Caki2 (cell line): ENCODE measurements at places on chromosomes 13 and 19.
A peak's percentile ranks its signal among the peaks of the same experiment; 100 is the strongest.

GRCh38 chr13:37495046-37495445 is 103.5 kb downstream of the POSTN start:
- peak; percentile 53 for DNase-seq

GRCh38 chr19:8451885-8452284 is 7.1 kb downstream of the HNRNPM start:
- DNase-seq = peak; percentile 39

DNA sequence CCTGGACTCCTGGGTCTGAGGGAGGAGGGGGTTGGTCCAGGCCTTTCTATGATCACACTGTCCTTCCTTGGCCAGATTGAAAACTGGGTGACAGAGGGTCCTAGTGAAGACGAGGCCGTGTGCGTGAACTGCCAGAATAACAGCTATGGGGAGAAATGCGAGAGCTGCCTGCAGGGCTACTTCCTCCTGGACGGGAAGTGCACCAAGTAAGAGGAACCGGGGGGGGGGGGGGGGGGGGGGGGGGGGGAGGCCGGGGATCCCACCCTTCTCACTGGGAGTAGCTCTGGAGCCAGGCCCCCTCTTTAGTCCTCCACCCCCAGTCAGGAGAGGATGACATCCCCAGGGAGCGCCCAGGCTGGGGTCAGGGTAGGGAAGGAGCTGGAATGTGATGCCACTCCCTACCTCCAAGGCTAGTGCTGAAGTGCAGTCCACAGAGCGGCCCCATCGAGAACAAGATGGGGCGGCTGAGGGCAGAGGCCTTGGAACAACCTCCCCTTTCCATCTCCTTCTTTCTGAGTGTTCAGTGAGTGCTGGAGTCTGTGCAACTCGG is 19.4 kb downstream of the CNFN start:
- no peak for DNase-seq

DNA sequence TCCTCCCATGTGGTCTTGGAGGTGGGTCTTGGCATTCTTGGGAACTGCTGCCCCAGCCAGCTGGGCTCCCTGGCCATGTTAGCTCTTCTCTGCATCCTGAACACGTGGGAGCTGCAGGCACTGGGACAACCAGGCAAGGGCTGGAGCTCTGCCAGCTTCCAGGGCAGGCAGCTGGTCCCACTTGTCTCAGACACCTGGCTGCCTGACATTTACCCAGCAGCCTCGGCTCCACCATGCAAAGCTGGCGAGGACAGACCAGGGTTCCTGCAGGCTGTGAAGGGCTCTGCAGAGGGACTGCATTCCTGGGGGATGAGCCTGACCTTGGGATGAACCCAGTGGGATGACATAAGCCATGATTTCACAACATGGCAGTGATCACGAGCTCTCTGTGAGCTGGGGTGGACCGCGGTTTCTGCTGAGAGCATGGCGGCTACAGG is 99.0 kb upstream of the TSHZ3 start:
- DNase-seq = peak; percentile 52

- no peak for DNase-seq
Observed at GRCh38 chr19:32909257-32909656, 39.7 kb upstream of the SLC7A9 start.

GRCh38 chr13:72875233-72875632 is 93.3 kb downstream of the PIBF1 start:
- no peak for DNase-seq

DNA sequence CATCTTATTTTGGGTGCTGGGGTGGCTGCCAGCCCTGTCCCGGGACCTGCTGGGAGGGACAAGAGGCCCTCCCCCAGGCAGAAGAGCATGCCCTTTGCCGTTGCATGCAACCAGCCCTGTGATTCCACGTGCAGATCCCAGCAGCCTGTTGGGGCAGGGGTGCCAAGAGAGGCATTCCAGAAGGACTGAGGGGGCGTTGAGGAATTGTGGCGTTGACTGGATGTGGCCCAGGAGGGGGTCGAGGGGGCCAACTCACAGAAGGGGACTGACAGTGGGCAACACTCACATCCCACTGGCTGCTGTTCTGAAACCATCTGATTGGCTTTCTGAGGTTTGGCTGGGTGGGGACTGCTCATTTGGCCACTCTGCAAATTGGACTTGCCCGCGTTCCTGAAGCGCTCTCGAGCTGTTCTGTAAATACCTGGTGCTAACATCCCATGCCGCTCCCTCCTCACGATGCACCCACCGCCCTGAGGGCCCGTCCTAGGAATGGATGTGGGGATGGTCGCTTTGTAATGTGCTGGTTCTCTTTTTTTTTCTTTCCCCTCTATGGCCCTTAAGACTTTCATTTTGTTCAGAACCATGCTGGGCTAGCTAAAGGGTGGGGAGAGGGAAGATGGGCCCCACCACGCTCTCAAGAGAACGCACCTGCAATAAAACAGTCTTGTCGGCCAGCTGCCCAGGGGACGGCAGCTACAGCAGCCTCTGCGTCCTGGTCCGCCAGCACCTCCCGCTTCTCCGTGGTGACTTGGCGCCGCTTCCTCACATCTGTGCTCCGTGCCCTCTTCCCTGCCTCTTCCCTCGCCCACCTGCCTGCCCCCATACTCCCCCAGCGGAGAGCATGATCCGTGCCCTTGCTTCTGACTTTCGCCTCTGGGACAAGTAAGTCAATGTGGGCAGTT is 8.6 kb downstream of the CALM3 start:
- no peak for DNase-seq

DNA sequence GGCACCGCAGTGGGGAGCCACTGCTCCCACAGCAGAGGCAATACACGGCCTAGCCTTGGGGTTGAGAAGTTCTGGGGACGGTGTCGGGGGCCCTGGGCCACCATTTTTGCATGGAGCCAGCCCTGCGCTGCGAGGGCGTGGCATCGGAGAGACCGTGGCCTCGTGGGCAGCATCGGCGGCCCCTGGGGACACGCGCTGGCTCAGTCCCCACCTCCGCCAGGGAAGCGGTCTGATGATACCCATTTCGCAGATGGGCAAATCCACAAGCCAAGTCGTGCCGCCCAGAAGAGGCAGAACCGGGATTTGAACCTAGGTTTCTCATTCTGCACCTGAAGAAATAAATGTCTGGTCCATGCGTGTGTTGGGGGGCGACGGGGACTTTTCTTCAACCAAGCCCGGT is 1.2 kb upstream of the UPK1A start:
- no peak for DNase-seq

- no peak for DNase-seq
Observed at GRCh38 chr19:13079542-13079986, 23.1 kb downstream of the LYL1 start.

DNA sequence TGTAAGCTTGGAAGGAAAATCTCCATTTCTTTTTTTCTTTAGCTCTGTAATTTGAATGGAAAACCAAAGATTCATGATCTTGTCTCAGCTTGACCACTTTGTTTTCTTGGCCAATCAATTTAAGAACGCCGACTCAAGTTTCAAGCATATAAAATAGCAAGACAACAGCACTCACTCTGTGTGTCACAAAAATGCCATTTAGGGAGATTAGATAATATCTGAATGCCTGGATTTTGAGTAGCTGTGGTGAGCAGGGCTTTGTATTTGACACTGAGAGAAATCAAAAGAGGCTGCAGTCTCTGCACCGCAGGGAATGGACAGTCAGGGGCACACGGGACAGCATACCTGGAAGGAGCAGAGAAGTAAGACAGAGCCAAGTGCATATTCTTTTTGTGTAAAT is 209.5 kb upstream of the SLC10A2 start:
- DNase-seq = no peak

DNA sequence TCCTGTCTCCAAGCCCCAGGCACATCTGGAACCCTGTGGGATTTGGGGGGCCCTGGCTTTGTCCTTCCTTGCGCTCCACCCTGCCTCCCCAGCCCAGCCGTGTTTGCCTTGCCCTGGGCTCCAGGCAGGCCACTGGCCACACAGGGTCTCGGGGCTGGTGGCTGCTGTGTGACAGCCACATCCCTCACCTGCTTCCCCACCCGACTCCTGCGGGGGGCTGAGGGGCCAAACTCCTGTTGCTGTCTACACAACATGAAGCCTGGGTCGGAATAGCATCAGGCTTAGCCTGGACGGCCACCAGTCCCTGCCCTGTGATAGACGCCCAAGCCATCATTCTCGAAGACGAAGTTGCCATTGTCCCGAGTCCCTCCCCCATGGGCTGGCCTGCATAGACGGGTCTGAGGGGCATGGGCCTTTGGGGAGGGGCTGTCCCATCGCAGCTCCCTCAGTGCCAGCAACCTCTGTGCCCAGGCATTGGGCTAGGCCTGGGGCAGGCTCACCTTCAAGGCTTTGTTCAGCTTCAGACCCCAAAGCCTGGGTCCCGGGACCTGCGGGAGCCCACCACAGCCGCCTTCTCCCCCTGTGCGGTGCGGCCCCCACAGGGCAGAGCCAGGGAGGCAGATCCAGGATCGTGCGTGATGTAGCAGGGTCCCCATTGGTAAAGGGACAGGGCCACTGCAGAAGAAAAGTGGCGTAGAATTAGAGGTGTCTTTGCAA is 15.5 kb upstream of the TEKTIP1 start:
- DNase-seq = no peak

DNA sequence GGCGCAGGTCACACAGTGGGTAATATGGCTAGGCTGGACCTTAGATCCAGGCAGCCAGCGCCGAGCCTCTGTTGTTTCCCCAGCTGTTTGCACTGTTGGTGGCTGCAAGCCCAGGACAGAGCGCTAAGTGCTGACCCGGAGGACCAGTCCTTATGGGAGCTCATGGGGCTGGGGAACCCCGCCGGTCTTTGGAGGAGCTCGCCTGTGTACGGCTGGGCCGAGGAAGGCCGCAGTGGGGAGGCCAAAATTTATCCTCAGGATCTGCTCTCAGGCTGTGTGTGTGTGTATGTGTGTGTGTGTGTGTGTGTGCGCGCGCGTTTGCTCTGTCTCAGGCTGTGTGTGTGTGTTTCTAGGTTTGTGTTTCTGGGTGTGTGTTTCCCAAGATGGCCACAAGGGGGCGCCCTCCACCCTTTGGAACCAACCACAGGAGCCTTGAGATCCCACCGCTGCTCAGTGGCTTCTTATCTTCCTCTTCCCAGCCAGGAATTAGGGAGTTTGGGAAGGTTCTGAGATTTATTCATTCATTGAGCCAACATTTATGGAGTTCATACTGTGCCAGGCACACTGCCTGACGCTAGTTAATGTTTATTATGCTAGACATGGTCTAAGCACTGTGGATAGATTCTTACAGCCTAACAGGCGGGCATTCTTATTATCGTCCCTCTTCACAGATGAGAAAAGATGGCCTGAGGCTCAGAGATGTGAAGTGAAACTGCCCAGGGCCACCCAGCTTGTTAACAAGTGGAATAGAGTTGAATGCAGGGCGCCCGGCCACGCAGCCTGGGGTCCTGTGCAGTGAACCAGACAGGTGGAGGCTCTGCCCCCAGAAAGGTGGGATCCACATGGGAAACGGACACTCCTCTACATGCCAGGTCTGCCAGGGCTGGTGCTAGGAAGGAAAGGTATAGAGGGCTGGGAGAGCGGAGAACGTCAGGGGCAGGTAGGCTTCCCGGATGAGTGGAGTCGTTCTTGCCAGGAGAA is 13.0 kb downstream of the PGLYRP1 start:
- DNase-seq = peak; percentile 67

- no peak for DNase-seq
Observed at GRCh38 chr19:33395561-33396550, 22.3 kb downstream of the CEBPG start.

DNA sequence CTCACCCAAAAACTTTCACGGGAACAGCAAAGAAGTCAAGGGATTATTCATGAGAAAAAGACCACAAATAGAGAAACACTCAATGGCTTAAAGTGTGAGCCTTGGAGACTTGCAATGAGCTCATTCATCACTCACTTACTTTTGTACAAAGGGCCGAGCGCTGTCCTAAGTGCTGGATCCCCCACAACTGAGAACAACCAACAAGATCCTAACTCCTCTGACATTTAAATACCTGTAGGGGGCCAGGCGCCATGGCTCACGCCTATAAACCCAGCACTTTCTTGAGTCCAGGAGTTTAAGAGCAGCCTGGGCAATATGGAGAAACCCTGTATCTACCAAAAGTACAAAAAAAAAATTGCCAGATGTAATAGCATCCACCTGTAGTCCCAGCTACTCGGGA is 29.4 kb upstream of the ZNF507 start:
- DNase-seq = no peak

DNA sequence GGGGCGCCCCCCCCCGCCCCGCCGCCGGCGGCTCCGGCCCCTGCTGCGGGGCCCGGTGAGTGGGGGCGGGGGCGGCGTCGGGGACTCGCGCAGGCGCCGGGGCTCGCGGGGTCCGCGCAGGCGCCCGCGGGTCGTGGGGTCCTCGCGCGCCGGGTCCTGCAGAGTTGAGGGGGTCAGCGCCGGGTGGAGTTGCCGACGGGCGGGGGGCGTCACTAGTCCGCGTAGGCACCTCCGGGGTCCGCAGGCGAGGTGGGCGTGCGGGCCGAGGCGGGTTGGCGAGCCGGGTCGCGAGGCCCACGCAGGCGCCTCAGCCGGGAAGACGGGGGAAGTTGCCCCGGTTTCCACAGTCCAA is 365 bp downstream of the PPP6R1 start:
- DNase-seq = no peak

GRCh38 chr19:1992759-1993260 is 22.7 kb downstream of the BTBD2 start:
- no peak for DNase-seq

DNA sequence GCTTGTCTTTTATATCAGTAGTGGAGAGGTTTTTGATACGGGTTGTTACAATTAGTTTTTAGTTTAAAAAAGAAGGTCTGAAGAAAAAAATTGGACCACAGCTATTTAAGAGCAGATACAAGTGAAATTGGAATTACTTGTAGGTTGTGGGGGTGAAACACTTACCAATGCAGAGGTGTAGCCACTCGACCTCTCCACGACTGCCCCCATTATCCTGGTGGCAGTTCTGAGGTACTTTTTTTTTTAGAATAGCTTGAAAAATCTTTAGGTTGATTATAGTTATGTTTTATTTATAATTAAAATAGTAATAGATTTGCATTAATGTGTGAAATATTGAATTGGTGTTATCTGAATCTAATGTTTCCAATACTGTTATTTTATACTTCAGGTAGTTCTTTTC is 60.7 kb downstream of the PAN3 start:
- no peak for DNase-seq

GRCh38 chr19:44869733-44870470 is 21.2 kb upstream of the TOMM40 start:
- DNase-seq = no peak

- no peak for DNase-seq
Observed at GRCh38 chr13:33270895-33271538, 14.5 kb downstream of the STARD13 start.

GRCh38 chr19:29062475-29063435 is 150.2 kb downstream of the UQCRFS1 start:
- DNase-seq = no peak

- no peak for DNase-seq
Observed at GRCh38 chr19:50565984-50566903, 2.0 kb downstream of the LRRC4B start.

GRCh38 chr19:7605490-7606222 is 10.0 kb downstream of the CAMSAP3 start:
- DNase-seq = peak; percentile 69

DNA sequence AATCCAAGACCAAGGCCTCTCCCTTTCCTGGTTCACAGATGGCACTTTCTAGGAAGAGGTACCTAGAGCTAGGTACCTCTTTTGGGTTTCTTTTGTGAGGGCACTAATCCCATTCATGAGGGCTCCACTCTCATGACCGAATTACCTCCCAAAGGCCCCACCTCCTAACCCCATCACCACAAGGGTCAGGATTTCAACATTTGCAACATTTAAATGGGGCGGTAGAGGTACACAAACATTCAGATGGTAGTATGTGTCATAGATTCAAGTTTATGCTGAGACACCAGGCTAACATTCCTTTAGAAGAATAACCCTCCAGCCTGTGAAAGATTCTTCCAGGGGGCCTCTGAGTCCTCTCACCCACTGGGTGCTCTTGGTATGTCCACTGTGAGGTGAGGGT is 116.3 kb downstream of the FOXO1 start:
- no peak for DNase-seq
